Lung microvascular endothelial cell (primary cell): ENCODE measurements at places on chromosomes 13 and 19.

DNA sequence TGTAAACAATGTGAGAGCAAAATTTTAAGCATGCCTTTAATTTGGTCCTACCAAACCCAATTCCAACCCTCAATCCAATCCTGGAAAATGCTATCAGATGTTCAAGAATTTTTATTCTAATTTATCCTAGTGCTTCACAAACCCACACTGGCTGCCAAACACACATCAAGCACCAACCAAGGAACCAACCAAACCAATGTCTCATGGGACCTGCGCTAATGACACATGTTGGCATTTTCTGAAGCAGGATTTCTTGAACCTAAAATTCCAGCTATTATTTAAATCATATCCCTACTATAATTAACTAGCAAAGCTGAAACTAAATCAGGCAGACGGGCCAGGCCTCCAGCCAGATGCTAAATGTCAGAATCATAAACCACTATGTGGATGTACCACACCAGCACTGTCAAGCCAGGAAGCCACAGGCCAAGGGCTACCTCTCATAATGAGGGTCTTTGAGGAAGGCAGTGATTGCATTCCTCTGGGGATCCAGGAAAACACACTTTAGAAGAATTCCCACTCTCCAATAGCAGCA, 5.8 kb downstream of the LATS2 start:
- no peak for DNase-seq

- DNase-seq, result no peak
These were observed 1.0 kb downstream of the CEBPA start for GRCh38 chr19:33301144-33301899.

- no peak for DNase-seq
These were observed 4.9 kb upstream of the PTBP1 start for GRCh38 chr19:792306-792885.

- DNase-seq, result no peak
These were observed 2.3 kb downstream of the ADGRE3 start for GRCh38 chr19:14672188-14672872.

GRCh38 chr13:25901460-25902376, 150.1 kb downstream of the SHISA2 start:
- peak; percentile 82 for DNase-seq

GRCh38 chr13:98450026-98450425, 126.9 kb downstream of the STK24 start:
- no peak for DNase-seq

- no peak for DNase-seq
These were observed 2138.5 kb upstream of the PCDH20 start for GRCh38 chr13:63554157-63554556.

DNA sequence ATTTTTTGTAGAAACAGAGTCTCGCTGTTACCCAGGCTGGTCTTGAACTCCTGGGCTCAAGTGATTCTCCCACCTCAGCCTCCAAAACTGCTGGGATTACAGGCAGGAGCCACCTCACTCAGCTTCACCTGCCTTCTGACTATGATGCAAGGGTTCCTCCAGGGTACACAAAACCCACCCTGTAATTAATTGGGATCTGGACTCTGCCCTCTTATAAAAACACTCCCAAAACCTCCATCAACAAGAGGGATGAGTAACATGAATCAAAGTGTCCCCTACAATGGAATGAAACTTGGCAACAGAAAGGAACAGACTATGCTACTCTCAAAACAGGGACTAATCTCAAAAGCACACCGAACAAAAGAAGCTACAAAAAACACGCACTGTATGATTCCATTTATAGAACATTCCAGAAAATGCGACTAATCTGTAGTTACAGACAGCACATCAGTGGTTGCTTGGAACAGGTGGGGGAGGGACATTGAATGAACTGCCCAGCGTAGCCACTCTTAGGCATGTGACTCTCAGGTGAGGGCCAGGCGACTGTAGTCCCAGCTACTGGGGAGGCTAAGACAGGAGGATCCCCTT, 3.2 kb upstream of the PRR36 start:
- DNase-seq, result no peak

GRCh38 chr13:29704648-29705047, 109.2 kb upstream of the SLC7A1 start:
- DNase-seq, result no peak

GRCh38 chr13:98350746-98351330, 173.8 kb upstream of the RNF113B start:
- no peak for DNase-seq

GRCh38 chr13:39956036-39956435, 300.6 kb downstream of the COG6 start:
- no peak for DNase-seq

DNA sequence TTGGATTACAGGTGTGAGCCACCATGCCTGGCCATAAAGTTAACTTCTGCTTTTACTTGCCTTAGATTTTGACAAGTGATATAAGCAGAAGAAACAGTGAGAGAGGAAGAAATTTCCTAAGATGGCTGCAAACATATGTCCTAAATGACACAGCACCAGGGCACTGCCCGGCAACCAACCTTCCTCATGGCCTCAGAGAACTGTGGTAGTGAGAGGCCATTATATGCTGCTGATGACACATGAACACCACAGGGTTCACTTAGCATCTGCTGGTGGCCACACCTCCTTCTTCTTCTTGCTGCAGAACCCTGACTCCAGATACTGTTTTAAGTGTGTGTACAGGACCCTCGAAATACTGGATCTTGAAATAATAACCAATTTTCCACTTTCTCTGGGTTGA, 88.2 kb downstream of the KCTD12 start:
- DNase-seq, result no peak

DNA sequence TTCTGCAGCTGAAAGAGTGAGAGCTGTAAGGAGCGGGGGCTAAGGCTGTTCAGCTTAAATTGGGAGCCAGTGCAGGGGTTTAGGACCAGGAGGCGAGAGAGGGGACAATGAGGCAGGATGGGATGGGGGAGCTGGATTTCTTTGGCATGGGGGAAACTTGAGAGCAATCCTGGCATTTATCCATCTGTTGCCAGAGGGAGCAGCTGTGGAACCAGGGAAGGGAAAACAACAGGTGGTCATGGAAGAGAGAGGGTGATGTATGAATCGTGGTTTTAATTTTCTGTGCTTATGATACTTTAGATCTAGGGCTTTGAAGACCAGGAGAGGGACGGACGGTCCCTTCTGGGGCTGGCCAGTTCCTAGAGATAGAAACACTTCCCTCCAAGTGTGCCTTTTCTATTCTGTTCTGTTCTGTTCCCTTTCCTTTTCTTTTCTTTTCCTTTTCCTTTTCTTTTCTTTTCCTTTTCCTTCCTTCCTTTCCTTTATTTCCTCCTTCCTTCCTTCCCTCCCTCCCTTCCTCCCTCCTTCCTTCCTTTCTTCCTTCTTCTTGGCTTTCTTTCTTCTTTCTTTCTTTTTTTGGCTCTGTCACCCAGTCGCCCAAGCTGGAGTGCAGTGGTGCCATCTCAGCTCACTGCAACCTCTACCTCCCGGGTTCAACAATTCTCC, 16.0 kb upstream of the CCL25 start:
- DNase-seq, result no peak

- no peak for DNase-seq
These were observed 13.9 kb upstream of the MADCAM1 start for GRCh38 chr19:482186-483041.

- DNase-seq, result no peak
These were observed 74.0 kb downstream of the CEBPG start for GRCh38 chr19:33447336-33448158.

- no peak for DNase-seq
These were observed 307.5 kb upstream of the DACH1 start for GRCh38 chr13:72174549-72174948.

GRCh38 chr13:59834801-59835200, 328.9 kb downstream of the DIAPH3 start:
- no peak for DNase-seq

GRCh38 chr19:28820289-28820688, 392.7 kb downstream of the UQCRFS1 start:
- no peak for DNase-seq

- DNase-seq, result no peak
These were observed 934 bp downstream of the N4BP2L2 start for GRCh38 chr13:32537580-32538142.
